GM23248 (cell line): ENCODE measurements at places on chromosomes 7 and 10. TPM values are rescaled to one million over a fixed set of nuclear protein-coding genes. Genes with fewer than 3 reads are reported as not detected.
A peak's percentile ranks its signal among the peaks of the same experiment; 100 is the strongest.

GRCh38 chr7:140577651-140578050, 63.0 kb downstream of the DENND2A start:
- DNase-seq = no peak

DNA sequence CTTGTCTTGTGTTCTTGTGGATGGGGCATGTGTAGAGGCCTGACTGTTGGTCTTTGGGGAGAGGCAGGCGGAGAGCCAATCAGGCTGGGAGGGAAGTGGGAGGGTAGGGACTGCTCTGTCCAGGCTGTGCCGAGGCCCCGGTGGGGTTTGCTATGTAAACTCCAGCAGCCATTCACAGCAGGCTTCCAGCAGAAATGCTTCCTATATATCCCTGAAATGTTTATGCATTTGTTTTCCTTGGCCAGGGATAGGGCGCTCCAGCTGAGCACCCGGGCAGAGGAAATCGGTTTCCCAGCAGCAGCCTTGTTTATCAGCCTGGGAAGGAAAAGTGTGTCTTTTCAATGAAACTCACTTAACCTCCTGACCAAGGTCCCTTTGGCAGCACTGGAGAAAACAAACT, 18.3 kb upstream of the AQP1 start:
- DNase-seq = no peak

GRCh38 chr7:116527521-116527920, 2.7 kb downstream of the CAV1 start:
- DNase-seq = peak; percentile 59

The CALML5 gene
- not detected in 2 replicates for polyA plus RNA-seq

DNA sequence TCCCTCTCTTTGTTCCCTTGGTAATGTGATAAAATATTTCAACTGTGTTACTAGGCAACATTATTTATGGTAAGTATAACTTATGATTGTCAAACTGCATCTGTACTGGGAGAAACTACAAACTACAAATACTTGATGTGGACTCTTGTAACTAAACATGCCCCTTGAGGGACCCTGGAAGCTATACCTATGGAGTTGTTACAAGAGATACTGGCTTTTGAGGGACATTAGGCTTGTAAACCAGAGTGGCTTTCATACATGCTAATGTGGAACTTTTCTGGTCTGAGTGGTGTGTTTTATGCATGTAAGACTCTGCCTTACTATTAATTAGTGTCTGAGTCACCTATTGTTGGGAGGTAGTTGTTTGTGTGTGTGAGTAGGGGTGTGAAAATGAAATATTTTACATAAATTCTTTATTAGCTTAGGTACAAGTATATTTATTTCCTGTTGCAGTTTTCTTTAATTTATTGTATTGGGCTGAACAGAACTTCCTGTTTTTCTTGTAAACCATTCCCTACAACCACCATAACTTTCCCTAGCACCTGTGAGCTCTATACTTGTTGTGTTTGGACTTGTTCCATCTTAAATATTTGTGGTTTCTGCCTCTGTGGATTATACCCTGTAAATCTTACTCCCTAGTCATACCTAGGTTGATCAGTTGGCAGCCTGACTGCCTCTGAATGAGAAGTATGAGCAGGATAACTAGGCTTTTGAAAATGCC, 49.8 kb downstream of the STK31 start:
- no peak for DNase-seq

DNA sequence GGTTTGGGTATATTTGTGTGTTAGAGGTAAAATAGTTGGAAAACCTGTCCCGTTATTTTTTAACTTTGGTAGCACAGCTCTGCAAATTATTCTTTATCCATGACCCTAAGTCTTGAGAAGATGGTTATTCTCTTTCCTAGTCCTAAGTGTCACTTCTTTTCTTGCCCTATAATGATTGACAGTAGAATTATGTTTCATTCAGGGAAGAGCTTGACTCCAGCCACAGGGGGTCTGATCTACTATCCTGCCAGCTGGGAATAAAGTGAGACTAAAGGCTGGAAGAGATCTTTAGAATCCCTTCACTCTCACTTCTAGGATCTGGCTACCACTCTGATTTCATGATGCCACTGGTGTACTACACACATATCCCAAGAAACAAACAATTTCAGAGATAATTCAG, 90.4 kb downstream of the PHTF2 start:
- no peak for DNase-seq

The EIF5AL1 gene
- 5.9 and 6.1 TPM in 2 replicates for polyA plus RNA-seq

The ACTL6B gene
- not detected in 2 replicates for polyA plus RNA-seq

The LIPN gene
- not detected in 2 replicates for polyA plus RNA-seq

DNA sequence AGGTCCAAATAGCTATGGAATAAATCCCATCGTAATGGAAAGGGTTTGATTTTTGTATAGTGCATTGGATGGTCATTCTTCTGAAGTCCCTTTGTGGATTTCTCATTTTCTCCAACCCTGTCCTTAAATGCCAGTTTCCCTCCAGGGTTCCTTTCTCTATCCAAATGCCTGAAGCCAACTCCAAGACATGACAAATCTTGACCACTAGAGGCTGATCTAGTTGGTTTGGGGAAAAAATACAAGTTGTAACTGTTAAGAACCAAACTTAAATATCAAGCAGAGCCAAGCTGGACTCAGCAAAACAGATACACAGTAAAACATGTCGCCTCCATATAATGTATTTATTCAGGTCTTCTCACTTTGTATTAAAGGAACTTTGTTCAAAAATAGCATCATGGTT, 28.7 kb downstream of the FRMD4A start:
- peak; percentile 37 for DNase-seq
